ENCODE measurements at places on chromosomes 2 and 18.

- DNase-seq = no peak
Observed at GRCh38 chr2:177754492-177754873, 318.1 kb downstream of the PDE11A start.

- DNase-seq = no peak
Observed at GRCh38 chr2:173574324-173575112, 219.8 kb downstream of the CDCA7 start.

DNA sequence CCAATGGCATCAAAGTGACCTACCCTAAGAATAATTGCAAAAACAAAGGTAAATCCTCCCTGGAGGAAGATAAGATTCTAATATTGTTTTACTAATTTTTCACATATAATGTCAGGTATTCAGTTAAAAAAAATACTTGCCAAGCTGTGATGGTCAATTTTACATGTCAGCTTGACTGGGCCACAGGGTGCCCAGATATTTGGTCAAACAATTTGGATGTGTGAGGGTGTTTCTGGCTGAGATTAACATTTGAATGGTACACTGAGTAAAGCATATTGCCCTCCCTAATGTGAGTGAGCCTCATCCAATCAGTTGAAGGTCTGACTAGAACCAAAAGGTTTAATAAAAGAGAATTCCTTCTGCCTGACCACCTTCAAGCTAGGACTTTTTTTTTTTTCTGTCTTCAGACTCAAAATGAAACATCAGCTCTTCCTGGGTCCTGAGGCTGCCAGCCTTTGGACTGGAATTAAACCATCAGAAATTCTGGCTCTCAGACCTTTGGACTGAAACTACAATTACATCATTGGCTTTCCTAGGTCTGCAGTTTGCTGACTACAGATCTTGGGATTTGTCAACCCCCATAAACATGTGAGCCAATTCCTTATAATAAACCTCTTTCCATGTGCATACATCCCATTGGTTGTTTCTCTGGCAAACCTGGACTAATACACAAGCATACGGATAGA lies 65.4 kb downstream of the LDAH start:
- DNase-seq = no peak

- no peak for DNase-seq
Observed at GRCh38 chr2:29780906-29781305, 140.5 kb downstream of the ALK start.

GRCh38 chr2:69816923-69817542 lies 12.4 kb upstream of the GMCL1 start:
- DNase-seq = peak; percentile 73

GRCh38 chr18:56322406-56322805 lies 316.0 kb downstream of the TXNL1 start:
- DNase-seq = no peak

DNA sequence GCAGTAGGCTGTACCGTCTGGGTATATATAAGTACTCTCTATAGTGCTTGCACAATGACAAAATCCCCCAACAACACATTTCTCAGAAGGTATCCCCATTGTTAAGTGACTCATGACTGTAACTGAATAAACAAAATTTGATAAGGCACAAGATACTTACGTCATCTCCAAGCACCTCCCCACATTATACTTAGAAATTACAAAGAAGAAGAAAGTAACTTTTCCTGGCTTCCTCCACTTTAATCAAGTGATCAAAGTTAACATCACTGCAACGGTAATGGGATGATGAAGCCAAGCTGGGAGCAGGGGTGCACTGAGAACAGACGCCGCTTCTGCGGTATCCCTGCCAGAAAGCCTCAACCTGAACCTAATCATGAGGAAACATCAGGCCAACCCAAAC lies 9.7 kb downstream of the TNS1 start:
- no peak for DNase-seq

DNA sequence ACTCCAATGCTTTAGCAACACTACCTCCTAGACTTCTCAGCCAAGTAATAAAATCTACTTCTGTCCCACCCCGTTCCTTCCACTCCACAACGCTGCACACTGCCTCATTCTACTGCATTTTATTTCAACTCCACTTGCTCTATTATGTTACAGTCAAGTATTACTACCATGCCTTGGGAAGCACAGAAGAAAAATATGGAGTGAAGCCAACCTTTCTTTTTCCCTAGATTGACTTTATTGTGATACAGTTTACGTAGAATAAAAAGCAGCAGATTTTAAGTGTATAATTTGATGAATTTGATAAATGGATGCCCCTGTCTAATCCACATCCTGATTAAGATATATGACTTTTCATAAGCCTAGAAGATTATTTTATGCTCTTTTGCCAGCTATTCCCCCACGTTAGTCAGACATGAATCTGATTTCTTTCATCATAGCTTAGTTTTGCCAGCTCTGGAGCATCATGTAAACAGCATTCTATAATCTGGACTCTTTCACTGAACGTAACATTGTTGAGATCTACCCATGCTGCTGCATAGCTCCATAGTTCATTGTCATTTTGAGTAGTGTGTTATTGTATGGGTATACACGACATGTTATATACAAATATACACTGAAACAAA lies 676.8 kb upstream of the RAB6C start:
- no peak for DNase-seq

DNA sequence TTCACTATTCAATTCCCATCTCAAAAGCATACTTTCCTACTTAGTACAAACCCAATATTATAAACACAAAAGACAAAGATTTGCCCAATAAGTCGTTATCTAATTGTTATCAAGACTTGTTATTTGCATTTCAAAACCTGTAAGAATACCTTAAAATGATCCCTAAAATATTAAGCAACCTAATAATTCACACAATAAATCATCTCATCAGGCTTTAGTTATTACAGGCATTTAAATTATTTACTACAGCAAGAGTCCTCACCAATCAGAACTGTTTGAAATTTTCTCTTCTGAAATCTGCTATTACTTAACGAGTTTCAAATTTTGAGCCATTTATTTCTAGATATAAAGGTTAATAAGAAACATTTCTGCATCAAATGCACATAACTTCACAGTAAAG lies 1.6 kb downstream of the CCDC88A start:
- no peak for DNase-seq

DNA sequence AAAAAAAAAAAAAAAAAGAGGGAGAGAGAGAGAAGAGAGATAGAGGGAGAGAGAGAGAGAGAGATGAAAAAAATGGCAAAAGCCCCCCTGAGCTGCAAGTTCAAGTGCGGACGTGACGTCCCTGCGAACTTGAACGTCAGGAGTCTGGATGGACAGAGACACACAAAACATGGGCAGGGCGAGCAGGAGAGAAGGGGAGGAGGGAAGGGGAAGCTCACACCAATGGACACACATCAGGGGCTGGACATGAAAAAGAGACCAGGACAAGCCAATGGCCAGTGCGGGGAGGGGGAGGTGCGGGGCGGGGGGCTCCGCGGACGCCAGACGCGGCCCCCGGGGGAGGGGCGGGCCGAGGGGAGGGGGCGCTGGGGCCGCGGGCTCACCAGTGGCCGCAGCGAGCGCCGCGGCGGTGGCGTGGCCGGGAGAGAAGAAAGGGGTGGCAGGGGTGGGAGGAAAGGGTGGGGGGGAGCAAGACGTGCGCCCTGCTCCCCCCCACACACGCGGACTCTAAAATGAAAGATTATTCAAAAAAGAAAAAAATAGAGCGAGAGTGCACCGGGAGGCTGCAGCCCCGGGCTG lies at the start of gene BCL11A:
Gene BCL11A, minus strand, starts transcription at position 160 of the 579 bp plus-strand sequence. CDS start 384 bp downstream, outside the sequence.
- DNase-seq = peak; percentile 68

DNA sequence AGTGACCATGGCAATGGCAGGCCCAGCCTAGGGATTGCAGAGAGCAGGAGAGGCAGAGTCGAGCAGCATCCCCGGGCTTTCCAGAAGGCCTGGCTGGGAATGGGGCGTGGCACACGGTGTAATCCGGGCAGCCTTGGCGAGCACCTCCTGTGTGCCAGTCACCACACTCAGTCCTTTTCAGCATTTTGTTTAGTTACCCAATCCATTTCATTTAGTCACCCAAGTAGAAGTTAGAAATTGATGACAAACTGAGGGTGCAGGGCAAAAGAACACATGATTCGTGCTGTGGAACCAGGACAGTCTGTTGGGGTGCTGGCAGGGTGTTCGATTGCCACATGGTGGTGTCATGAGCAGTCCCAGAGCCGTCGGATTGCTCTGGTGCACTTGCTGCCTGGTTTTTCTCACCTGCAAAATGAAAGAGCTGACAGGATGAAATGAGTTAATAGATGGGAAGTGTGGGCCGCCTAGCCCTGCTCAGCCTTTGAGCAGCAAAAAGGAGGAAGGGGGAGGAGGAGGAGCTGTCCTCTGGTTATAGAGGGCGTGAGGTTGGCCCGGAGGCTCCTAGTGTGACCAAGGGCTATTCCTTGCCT lies 299.4 kb downstream of the AGAP1 start:
- DNase-seq = peak; percentile 25

- DNase-seq = no peak
Observed at GRCh38 chr2:162184359-162184758, 32.3 kb upstream of the GCG start.

GRCh38 chr2:47518497-47519146 lies 115.7 kb downstream of the MSH2 start:
- DNase-seq = no peak

DNA sequence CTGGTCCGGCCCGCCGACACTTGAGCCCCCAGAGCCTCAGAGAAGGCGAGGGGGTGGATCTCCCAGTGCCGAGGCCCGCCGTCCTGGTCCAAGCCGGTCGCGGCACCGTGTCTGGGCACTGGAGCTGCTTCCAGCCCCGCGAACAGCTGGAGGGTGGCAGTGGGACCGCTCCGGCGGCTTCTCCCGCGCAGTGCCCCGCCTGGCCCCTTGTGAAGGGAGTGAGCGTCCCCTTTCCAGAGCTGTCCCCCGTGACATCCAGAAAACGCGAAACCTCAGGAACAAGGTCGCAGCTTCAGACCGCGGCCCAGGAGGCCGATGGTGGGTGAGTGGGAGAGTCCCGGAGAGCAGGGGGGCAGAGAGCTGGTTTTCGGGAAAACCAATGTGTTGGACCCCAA lies 579 bp upstream of the EMX1 start:
- DNase-seq = no peak
